ENCODE measurements at places on chromosomes 2 and 18.

DNA sequence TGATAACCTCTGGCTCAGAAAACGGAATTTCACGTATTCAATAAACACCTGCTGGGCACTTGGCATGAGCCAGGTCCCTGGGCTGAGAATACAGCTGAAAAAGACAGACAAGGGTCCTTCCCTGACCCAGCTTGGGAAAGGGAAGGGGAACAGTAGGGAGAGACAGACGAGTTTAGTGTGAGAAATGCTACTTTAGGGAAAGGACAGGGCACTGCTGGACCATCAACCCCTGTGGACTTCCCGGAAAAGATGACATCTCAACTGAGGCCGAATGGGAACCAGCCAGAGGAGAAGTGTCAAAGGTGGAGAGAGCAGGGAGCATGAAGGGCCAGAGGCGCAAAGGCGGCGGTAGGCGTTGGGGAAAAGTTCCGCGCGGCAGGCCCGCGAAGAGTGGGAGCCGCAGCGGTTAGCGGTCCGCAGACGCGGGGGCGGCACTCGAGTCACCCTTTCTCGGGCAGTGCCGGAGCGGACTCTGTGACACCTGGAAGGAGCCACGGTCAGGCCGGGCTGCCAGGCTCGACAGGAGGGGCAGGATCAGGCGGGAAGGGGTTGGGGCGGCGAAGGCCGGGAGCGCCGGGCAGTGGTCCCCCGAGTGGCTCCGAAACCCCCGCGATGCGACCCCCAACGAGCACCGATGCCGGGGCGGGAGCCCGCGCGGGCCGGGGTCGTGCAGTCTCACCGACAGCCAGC, 519 bp downstream of the TEX261 start:
- DNase-seq, result peak; percentile 55

DNA sequence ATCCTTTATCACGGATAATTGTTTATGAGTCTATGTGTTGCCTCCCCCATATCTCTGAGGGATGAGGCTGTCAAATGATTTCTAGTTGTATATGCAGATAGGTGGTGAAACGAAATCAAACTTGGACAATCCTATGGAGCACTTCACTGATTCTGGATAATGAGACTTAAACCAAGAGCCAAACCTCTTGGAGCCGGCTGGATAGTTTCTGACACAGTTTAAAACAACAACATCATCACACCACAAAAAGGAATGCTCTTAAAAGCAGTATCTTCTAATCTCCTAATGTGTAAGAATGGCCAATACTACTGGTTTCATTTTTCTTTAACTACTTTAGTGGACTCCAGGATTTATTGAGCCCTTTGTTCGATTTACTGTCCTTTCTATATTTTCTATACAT, 36.5 kb downstream of the SPHKAP start:
- no peak for DNase-seq

GRCh38 chr2:137925599-137925998, 38.7 kb upstream of the HNMT start:
- no peak for DNase-seq

- DNase-seq, result peak; percentile 66
Observed at GRCh38 chr2:224650815-224651439, 65.2 kb downstream of the CCDC195 start.

DNA sequence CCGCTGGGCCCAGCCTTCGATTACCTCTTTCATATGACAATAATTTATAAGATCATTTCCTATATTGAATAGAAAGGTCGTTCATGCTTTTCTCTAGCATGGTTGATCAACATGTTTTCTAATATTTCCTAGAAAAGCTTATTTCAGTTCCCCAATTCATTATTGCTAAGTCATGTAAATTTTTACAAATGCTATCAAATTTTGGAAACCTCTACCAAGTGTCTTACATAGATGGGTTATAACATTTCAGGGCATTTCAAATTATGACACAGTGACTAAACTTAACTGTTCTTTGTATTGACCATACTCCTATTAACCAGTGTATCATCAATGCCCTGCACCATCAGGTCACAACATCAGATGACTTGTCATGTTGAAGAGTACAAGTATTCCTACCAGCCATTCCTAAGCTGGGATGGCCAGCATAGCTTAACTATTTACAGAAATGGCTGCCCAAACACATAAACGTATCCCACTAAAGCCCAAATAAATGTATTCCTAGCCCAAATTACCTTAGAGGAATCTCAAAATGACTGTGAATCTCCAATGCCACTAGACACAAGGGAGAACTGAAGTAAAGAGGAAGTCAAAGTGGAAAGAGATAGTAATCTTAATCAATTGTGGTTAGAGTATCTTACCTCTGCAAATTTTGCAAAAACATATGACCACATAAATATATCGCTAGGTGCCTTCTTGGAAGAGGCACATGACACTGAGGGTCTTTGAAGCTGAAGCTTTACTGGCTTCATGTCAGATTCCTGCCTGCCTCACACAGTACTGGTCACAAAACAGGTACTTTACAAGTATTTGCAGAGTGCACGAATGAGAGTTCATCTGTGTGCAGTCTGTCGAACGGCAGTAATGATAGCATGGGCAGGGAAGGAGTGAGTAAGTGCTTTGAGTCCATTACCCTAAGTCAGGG, 87.3 kb upstream of the TLK1 start:
- DNase-seq, result no peak

DNA sequence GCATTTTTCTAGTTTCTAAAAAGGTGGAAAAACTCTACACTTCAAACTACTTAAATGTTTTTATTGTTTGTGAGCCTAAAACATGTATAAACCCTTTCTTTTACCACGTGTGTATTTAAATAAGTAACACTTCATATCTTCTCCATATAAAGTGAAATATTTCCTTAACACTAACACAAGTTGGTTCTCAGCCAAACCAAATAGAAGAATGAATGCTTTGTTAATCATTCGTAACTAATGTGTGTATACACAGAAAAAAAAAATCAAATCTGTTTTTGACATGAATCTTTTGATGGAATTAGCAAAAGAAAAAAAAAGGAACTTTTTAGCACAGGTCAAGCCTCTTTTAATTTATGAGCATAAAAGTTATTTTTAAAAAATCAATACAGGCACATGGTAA, 89.3 kb downstream of the EHBP1 start:
- no peak for DNase-seq

DNA sequence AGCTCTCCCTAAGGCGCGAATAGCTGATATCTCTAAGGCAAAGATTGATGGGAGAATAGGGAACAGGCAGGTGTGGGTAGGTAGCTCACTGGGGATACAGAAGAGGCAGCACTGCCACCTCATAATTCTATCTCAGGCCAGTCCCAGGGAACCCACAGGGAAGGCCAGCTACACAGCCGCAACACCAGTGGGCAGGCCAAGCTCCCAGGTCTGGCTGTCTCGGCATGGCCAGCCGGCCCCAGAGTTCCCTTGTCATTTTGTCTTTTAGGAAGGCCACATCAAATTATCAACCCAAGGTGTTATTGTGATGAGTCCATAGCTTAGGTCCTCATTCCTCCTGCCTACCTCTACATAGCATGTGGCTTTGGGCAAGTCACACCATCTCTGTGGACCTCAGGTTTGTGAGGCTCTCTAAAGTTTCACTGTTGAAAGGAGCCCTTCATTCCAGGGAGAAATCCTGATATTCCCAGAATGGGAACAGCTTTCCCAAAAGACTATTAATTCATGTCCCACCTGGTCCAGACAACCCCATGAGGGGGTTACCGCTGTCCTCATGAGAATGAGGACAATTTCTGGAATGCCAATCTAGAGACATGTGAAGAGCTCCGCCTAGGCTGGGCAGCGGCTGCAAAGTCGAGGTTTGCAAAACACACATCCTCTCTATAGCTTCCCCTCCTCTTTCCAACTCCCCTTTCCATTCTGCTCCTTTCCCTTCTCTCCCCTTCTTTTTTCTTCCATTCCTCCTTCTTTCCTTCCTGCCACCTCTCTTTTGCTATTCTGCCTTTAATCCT, 287.1 kb upstream of the ID2 start:
- no peak for DNase-seq

- no peak for DNase-seq
Observed at GRCh38 chr18:48417985-48418384, 8.8 kb upstream of the ZBTB7C start.

- DNase-seq, result no peak
Observed at GRCh38 chr2:27721884-27722485, 49.5 kb upstream of the MRPL33 start.

- DNase-seq, result no peak
Observed at GRCh38 chr18:65523461-65523860, 227.4 kb upstream of the CDH7 start.

DNA sequence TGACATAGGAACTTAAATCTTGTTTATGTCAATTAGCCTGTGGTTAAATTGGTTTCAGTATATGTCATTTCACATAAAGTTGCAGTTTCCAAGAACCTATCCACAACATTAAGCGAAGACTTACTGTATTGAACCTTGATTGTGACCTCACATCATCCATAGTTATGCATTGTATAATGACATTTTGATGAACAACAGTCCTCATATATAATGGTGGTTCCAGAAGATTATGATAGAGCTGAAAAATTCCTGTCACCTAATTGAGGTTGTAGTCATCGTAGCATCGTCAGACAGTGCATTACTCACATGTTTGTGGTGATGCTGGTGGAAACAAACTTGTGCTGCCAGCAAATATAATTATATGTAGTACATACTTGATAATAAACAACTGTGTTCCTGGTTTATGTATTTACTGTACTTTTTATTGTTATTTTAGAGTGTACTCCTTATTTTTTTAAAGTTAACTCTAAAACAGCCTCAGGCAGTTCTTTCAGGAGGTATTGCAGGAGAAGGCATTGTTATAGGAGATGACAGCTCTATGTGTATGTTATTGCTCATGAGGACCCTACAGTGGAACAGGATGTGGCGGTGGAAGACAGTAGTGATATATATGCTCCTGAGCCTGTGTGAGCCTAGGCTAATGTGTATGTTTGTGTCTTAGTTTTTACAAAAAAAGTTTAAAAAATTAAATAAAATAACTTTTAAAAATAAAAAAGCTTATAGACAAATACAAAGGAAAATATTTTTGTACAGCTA, 56.6 kb downstream of the UBE2E3 start:
- DNase-seq, result peak; percentile 74

- no peak for DNase-seq
Observed at GRCh38 chr2:106953236-106953635, 67.3 kb upstream of the ST6GAL2 start.

- no peak for DNase-seq
Observed at GRCh38 chr2:139963863-139964355, 1183.7 kb upstream of the NXPH2 start.

GRCh38 chr18:57780706-57781347, 22.3 kb downstream of the ATP8B1 start:
- peak; percentile 9 for DNase-seq

DNA sequence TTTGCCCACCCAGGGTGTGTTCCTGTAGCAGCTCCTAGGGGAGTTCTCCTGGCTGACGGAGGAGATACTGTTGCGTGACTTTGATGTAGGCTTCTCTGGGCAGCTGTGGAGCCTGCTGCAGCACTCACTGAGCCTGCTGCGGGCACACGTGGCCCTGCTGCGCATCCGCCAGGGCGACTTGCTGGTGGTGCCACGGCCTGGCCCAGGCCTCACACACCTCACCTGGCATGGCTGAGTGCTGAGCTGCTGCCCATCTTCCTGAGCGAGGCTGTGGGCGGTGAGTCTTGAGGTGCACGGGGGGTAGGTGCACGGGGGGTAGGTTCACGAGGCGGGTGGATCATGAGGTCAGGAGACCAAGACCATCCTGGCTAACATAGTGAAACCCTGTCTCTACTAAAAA, 191.7 kb downstream of the ANKRD36C start:
- DNase-seq, result no peak

GRCh38 chr18:48027401-48027963, 97.0 kb upstream of the SMAD2 start:
- DNase-seq, result no peak

GRCh38 chr2:7838669-7839068, 843.2 kb upstream of the ID2 start:
- no peak for DNase-seq

GRCh38 chr2:39390216-39390615, 46.9 kb downstream of the MAP4K3 start:
- no peak for DNase-seq

GRCh38 chr18:58177896-58178470, 134.0 kb downstream of the NEDD4L start:
- DNase-seq, result no peak

- DNase-seq, result no peak
Observed at GRCh38 chr2:121473512-121473911, 57.2 kb upstream of the RNU4ATAC start.

DNA sequence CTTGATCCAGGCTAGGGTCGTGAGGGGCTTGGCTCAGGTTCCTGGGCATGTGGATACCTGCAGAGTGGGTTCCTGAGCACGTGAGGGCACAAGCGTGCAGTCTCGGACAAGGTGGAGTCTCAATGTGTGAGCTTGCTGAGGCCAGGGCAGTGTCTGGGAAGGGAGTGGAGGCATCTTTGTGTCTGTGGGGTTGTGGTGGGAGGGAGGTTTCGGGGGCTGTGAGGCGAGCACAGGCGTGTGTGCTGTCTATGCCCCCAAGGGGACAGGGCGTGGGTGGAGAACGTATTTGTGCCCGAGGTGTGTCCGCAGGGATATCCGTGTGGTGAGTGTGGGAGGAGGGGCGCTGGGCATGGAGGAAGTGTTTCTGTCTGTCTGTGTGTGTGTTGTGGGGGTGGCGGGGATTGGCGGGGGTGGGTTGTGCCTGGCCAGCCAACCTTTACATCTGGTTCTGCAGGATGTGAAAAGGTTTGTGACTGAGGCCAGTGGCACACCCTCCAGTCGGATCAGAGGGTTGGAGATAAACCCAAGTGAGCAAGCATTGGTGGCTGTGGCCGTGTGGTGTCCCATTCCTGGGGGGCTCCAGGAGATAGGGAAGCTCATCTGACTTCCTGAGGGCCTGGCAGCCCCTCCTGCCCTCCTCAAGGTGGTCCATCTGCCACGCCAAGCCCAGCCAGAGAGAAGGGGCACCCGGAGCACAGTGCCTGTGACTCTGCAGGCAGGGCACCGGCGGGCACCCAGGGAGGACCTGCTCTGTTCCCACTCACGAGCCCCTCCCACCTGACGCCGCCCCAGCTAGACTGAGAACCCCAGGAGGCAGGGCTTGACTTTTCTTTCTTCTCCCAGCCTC, 57.1 kb downstream of the ZFP36L2 start:
- no peak for DNase-seq

DNA sequence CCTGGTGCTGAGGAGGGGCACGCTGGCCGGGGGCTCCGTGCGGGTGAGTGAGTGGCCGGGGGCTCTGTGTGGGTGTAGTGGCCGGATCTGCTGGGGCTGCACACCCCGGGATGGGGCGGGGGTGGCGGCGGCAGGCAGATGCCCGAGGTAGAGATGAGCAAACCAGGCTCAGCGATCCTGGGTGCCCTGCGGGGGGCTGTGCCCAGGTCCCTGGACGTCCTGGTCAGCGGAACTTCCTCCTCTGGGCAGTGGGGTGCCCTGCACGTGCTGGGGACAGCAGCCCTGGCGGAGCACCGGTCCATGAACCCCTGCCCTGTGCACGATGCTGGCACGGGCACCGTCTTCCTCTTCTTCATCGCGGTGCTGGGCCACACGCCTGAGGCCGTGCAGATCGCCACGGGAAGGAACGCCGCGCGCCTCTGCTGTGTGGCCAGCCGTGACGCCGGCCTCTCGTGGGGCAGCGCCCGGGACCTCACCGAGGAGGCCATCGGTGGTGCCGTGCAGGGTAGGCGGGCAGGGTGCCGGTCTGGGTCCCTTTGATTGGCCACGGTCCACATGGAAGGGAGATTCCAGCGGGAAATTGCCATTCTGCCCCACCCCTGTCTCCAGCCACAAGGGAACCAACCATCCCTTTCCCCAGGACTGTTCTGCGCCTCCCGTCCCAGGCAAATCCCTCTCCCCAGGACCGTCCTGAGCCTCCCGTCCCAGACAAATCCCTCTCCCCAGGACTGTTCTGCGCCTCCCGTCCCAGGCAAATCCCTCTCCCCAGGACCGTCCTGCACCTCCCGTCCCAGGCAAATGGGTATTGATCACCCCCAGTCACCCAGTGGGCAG, 5.9 kb downstream of the NEU4 start:
- no peak for DNase-seq

- DNase-seq, result no peak
Observed at GRCh38 chr2:134361648-134362047, 107.8 kb downstream of the MGAT5 start.

Data from RKO (cell line).